ENCODE measurements at places on chromosomes 3 and 15.
A peak's percentile ranks its signal among the peaks of the same experiment; 100 is the strongest.

DNA sequence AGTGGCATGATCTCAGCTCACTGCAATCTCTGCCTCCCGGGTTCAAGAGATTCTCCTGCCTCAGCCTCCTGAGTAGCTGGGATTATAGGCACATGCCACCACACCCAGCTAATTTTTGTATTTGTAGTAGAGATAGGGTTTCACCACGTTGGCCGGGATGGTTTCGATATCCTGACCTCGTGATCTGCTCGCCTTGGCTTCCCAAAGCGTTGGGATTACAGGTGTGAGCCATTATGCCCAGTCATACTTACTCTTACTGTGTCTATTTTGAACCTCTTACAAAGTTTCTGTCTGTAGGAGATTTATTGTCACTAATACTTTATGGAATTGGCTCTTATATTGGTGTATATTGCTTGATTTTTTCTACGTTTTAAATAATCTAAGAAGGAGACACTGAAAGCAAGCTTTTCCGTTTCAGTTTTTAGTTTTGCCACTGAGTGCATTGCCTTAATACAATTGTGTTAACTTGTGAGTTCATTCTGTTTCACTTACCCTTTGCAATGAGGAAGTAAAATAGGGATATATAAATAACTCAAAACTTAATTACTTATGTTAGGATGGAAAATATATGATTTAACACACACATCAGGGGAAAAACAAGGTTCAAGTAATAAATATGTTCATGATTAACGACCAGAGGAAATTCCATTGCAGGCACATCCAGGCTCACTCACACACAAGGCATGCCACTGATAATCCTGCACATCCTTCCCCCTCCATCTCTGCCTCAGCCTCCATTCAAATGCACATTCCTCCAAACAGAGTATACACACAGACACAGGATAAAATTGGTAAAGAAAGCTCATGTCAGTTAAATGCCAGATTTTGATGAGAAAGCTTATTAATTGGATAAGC is 279.3 kb upstream of the RASGRP1 start:
- DNase-seq, result no peak

DNA sequence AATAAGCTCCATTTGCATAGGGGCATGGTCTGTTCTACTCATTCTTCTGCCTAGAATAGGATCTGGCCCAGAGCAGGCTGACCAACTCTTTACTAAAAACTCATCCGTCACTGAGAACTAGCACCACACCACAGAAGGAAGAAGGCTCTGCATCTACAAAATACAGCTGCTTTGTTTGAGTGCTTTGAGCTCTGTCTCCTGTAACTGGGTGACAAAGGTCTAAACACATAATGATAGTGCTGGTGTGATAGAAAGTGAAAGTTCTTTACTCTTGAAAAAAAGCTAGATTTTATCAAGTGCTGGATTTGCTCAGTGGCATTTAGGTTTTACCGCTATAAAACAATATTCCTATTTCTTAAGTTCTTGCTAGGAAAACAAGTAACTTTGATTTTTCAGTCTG is 140.7 kb downstream of the FHIT start:
- DNase-seq, result no peak

GRCh38 chr3:27678234-27678633 is 43.9 kb downstream of the EOMES start:
- DNase-seq, result no peak

DNA sequence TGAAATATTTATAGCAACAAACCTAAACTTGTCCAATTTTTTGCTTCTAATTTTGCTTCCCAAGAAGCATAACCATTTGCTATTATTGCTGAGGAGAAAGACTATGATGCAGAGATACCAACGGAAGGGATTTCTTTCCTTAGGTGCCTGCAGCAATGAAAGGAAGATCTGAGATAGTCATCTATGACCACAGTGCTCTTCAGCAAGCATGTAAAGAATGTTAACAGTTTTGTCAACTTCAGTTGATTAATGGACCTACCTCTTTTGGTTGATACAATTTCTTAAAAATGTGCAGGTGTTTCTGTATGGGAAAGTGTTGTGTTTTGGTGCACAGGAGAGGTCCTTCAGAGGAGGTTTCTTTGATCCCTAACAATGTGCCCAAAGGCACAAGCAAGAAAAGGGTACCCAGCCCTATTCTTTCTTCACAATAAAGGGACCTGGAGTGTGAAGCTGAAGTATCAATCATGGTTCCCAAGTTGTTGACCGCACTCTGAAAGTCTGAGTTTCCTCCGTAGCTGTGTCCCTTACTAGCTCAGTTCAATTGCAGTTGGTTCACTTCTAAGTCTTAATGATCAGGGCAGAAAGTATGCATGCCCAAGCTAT is 307.7 kb upstream of the KCNH8 start:
- DNase-seq, result no peak

DNA sequence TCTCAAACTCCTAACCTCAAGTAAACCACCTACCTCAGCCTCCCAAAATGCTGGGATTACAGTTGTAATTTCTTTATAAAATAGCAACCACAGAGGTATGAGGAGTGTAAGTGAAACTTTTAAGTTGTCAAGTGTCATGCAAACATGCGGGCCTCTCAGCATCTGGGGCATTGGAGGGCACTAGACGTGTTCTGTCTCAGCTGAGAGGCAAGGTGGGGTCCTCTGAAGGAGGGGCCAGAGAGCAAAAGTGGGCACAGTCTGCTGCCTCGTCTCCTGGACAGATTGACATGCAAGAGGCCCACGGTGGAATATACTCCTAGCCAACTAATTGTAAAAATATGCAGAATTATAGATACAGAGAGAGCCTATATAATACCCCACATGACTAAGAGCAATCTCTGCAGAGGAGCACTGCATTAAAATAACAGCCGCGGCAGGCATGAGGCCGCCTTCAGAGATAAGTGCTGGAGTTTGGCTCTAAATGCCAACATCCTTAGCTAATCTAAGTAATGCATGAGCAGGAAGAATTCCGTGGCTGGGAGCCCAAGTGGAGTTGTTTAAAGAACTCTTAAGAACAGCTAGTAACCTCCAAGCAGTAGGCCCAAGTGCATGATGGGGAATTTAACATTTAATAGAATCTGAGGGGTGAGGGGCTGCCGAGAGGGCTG is 87.8 kb upstream of the RNU6-1 start:
- DNase-seq, result no peak

GRCh38 chr3:139307072-139307491 is 36.7 kb upstream of the MRPS22 start:
- no peak for DNase-seq

DNA sequence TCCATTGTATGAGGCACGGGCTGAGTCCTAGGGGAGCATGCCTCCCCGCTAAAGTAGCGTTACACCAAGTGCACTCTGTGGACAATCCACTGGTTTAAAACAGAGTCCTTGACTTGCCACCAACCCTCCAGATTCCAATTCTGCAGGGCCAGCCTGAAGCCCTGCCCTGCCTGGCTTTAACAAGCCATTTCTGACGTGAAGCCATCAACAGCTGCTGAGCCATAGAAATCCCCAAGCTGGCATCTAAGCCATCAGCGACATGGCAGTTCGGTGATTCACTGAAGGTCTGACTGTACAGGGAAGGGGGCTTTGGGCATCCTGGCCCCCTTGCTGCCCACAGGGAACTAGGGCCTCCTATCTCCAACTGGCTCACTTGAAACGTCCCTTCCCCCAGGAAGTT is 265.7 kb downstream of the UACA start:
- DNase-seq, result no peak

DNA sequence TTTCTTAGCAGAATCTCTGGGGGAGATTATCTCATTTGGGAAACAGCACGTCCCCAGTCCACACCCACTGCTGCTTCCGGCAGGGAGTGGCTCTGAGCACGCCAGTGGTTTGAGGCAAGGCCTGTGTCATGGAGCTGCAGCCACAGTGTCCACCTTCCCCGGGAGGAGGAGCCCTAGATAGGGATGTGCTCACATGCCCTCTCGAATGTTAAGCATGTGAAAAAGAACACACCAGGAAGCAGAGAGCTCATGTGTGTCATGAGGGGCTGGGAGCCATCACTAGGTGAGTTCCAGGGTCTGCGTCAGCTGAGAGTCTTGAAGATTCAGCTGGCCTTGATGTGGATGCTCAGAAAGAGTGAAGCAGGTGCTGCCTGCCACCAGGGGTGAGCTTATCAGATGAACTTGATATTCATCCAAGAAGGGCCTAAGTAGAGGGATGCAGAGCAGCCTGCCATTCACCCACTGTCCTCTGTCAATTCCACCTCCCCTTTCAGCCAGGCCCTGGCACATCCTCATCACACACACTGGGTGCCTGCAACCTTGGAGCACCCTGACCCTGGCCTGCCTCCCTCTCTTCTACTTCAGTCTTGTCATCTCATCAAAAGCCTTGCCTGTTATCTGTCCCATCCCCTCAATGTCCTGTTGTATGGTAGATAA is 16.3 kb downstream of the ITGA11 start:
- no peak for DNase-seq

DNA sequence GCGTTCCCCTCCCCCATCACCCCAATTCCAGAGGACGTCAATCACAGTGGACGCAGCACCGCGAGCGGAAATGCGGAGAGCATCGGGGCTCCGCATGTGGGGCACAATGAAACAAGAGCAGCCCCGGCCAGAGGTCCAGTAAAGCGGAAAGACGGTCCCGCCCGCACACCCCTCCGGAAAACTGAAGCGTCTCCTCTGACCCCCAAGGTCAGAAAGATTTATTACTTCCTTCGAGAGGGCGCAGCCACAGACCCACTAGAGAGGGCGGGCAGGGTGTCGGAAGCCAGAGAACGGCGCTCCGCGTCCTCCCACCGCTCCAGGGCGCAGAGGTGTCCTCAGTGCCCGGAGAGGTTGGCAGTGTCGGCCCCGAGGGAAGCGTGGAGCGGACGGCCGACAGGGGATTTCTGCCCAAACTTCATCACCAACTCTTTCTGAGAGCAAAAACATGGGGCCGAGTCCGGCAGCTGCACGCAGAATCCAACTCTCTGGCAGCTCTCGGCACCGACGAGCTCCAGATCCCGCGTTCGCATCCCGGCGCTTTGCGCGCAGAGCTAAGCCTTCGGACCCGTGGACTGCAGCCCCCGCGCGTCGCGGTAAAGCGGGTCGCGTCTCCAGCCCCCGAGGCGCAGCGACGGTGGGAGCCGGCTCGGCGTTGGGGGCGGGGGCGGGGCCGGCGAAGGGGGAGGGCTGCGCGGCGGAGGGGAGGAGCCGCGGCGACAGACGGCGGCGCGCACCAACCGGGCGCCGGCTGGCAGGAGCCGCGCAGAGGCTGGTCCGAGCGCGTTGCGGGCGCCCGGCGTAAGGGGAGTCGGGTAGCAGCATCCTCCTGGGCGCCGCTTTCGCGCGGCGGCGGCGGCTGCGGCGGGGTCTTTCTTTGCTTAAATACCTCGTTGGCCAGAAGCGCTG is at the start of gene CHST2:
CHST2 (plus strand) TSS at position 763 of the 906 bp plus-strand sequence. CDS start 1,046 bp downstream, outside the sequence.
- peak; percentile 46 for DNase-seq

DNA sequence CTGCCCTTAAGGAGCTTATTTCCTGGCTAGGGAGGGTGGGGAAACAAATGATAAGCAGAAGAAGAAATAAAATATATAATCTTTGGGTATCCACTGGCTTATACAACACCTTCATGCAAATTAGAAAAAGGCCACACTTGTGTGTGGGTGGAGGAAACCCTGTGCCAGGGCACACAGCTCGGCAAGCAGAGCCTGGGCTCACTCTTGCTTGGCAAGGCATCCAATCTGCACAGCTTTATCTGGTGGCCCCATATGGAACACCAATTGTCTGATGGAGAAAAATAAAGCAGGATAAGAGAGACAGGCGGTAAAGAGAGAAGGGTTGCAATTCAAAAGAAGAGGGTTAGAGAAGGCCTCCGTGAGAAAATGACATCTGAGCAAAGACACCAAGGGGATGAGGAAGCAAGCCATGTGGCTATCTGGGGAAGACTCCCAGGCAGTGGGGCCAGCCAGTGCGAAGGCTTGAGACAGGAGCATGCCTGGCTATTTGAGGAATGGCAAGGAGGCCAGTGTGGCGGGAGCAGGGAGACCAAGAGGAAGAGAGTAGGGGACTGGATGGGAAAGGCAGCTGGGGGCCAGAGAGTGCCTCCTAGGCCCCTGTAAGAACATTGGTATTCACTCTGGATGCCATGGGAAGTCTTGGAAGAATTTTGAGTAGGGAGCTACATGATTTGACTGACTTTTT is 22.5 kb upstream of the VPS8 start:
- no peak for DNase-seq

DNA sequence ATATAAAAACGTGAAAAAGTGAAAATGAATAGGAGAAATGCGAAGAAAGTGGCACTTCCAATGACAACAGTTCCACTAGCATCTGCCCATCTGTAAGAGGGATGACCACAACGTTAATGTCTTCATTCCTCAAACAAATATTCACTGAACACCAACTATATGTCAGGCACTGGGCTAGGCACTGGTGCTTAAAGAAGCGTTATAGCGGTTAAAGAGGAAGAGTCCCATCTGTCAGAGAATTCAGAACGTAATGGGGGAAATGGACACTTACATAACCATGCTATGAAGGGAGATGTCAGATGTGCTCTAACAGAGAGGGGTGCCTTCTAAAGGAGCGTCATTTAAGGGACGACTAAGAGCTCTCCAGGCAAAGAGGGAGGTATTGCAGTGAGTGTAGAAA is 8.2 kb downstream of the RUBCN start:
- DNase-seq, result no peak

DNA sequence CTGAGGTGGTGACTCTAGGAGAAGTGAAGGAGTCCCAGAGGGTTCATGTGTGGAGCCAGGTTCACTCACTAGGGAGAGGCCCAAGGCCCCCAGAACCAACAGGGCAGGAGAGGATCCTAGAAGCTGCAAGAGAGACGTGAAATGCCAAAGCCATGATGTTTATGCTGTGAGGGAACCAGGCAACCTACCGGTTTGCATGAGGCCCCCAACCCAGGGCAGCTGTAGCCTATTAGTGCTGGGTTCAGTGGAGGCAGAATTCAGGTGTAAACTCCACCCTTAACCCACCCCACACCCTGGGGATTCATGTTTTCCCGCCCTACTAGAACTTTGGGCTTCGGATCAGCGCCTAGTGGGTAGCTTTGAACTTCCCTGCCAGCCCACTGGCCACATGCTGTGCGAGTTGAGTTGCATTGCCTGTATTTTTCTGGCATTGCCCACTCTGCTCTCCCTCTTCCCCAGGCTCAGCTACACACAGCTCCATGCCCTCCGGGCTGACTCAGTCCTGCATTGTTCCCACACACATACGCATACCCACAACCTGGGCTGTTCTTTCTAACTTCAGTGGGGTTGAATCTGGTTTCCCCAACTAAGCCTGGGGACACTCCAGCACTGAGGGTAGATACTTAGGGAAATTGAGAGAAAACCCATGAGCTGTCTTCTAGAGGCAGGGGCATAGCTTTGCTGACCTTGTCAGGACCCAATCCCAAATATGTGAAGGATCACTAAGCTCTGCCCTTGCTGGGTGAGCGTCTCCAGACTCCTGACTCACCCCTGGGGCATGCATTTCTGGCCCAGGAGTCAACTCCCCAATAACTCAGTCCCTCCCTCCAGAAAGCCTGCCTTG is 2.0 kb upstream of the ZBTB47 start:
- no peak for DNase-seq

GRCh38 chr15:66293419-66294156 is at the start of gene DIS3L:
TSS of gene DIS3L (plus strand) at chr15:66293568. CDS start at chr15:66293597, 29 bp downstream.
- DNase-seq, result peak; percentile 33

- DNase-seq, result no peak
Observed at GRCh38 chr3:136914739-136915138, 43.0 kb upstream of the IL20RB start.

- DNase-seq, result no peak
Observed at GRCh38 chr3:95334461-95334860, 1271.6 kb downstream of the NSUN3 start.

GRCh38 chr3:122679085-122679881 is 1.4 kb upstream of the PARP14 start:
- DNase-seq, result peak; percentile 74
